ENCODE measurements at places on chromosomes 11 and 22. TPM values are rescaled to one million over a fixed set of nuclear protein-coding genes. Genes with fewer than 3 reads are reported as not detected.

MUC2 gene
- not detected for polyA plus RNA-seq

GRCh38 chr22:35231585-35232084 is 25.7 kb upstream of the HMGXB4 start:
- peak; percentile 68 for DNase-seq

IRAG1 gene
- 0.14 TPM for polyA plus RNA-seq

DNA sequence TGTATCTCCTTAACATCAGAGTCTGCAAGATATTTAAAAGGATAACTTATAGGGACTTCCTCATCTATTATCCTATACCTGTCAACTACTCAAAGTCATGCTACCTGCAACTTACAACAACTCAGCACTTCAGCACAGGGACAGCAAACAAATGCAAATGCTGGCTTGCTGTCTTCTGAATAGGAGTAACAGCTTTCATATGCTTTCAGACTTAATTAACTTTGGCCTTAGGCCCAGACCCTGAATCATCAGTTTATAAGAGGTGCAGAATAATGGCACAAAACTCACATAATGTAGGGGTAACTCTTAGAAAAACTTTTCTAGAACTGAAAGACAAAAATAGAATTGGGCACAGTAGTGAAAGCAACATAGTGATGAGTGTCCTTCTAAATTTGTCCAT is 953.4 kb downstream of the DLG2 start:
- no peak for DNase-seq

DNA sequence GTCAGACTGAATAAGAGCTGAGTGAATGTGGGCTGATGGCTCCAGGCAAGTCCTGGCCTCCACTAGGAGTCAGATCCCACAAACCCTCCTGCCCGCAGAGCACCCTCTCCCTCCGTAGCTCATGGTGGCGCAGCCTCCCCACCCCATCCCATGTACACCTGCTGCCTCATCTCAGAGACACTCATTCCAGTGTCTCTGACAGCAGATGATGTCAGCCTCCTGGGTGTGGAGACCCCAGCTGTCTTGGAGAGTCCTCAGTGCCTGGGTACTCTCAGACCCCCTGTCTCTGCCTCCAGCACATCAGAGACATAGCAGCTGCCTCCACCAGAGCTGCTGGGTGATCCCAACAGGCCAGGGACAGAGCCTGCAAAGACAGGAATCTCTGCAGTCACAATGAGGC is 9.5 kb downstream of the IGLL5 start:
- no peak for DNase-seq

FGF3 gene
- polyA plus RNA-seq = not detected

DDTL gene
- polyA plus RNA-seq = not detected

DNA sequence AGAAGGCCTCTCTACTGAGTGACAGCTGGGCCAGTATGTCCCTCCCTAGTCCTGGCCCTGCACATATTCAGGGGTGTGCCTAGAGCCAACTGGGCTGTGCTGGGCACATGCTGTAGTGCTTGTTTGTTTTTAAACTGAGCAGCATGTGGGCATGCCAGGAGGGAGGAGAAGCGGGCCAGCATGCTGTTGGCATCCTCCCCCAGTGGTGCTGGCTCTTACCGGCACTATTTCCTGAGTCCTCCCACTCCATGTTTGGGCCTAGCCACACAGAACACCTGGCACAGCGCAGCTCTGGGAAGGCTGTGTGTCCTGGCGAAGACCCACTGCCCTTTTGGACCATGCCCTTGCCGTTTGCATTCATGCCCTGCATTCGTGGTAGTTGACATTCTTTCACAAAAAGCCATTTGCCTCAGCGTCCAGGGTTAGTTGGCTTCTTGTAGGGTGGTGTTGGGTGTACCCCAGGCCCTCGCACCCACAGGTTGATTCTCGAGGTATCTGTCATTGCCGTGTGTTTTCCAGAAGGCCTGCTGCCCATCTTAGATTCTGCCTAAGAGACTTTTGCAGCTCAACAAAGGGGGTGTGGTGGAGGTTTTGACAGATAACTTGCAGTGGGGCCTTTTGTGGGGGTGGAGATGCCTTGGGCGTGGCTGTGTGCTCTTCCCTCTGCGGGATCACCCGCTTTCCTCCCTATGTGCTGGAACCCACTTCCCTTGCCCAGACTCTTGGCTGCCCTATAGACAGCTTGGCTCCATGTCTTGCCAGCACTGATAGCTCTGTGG is 13.6 kb downstream of the DGCR8 start:
- no peak for DNase-seq

- DNase-seq = peak; percentile 74
Measured at GRCh38 chr11:56889986-56890385, 98.7 kb upstream of the OR5AK2 start.

- DNase-seq = no peak
Measured at GRCh38 chr11:61297341-61297740, 2.2 kb upstream of the VWCE start.
